ENCODE measurements at places on chromosomes 13 and 19.

- no peak for DNase-seq
Measured at GRCh38 chr13:25415241-25415640, 43.5 kb downstream of the ATP8A2 start.

DNA sequence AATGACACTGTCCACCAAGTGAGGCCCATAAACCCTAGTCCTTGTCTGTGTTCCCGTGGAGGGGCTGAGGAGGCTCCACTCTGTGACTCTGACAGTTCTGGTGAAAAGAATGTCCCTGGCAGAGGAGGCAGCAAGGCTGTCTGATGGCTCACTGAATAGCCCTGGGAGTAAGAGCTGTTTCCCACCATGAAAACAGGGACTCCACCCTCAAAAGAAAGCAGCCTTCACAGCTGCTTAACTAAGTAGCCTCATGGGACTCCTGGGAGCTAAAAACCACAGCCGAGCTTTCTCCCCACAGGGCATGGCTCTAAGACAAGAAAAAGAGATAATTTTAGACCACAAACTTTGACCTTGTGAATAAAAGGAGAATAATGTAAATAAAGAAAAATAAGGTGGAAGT is 135.1 kb upstream of the FRY start:
- DNase-seq: no peak

- no peak for DNase-seq
Measured at GRCh38 chr19:8036434-8037099, 16.0 kb upstream of the CCL25 start.

DNA sequence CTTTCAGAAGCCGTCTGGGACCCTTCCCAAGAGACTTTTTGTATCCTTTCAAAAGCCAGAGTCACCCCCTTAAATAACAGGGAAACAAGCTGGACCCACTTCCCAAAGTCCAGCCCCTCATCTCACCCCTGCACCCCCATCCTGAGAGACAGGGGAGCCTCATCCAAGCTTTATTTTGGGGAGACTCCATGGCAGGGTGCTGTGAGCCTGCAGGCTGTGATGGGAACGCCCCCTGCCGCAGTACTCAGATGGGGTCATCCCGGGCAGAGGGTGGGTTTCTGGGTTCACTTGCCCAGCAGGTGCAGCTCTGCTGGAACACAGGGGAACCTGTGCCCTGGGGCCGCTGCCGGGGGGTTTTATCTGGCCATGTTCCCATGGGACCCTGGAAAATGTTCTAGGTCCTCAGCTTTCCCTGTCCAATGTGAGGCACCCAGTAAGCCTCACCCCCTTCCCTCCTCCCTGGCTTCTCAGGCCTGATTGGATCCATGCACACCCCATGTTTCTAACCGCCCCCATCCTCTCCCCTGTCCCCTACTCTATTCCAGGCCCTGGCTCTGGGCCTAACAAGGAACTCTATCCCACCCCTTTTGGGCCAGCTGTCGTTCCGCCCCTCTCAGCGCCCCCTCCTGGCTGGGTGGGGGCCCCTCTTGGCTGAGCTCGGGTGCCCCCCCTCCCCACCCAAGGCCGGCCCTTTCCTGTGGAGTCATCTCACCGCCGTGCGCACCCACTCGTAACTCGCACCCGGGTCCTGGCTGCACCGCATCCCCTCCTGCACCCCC is 1.0 kb downstream of the HIF3A start:
- DNase-seq: no peak

GRCh38 chr19:29806098-29806866 is 5.5 kb upstream of the CCNE1 start:
- DNase-seq: no peak

- no peak for DNase-seq
Measured at GRCh38 chr13:103525530-103525929, 459.3 kb upstream of the SLC10A2 start.

GRCh38 chr13:21137696-21138095 is 38.7 kb downstream of the SKA3 start:
- no peak for DNase-seq

- DNase-seq: no peak
Measured at GRCh38 chr19:47798904-47799266, 5.5 kb downstream of the TPRX1 start.

DNA sequence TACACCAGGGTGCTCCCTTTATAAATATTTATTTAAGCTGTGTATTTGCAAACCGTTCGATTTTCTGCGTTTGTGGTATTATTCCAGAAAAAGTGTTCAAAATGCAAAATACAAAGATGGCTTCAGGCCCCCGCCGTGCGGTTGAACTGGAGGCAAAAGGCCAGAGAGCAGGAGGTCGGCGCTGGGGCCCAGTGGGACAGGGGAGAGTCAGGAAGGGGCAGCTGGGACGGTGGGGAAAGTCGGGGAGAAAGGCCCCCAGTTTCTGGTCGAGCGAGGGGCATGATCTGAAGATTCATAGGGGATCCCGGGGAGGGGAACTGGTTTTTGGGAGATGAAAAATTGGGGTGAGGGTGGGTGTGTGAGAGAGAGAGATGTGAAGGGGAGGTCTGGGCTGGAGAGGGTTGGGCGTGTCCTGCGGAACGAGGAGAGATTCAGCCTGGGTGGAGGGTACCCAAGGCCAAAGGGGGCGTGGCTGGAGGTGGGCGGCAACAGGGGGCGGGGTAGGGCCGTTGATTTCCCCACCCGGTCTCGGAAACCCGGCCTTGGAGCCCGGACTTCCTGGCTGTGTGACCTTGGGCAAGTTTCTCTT is 678 bp downstream of the ISOC2 start:
- DNase-seq: no peak

Data from CD4-positive, alpha-beta T cell treated with Interleukin-15 for 1 hour (primary cell).